M059J (cell line): ENCODE measurements at places on chromosomes 6 and 20.

DNA sequence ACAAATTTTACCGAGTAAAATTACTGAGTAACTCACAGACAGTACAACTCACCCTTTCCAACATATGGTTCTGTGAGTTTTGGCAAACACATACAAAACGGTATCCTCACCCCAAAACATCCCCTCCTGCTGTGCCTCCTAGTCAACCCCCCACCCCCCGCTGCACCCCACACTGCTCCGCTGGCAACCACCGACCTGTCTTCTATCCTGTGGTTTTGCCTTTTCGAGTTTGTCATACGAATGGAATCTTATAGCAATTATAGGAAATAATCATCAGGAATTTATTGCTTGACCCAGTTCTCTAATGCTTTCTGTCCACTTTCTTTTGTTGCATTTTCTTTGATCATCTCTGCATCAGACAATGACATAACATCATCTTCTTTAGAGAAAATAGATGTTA is 312.3 kb downstream of the KIF16B start:
- DNase-seq = peak; percentile 70

DNA sequence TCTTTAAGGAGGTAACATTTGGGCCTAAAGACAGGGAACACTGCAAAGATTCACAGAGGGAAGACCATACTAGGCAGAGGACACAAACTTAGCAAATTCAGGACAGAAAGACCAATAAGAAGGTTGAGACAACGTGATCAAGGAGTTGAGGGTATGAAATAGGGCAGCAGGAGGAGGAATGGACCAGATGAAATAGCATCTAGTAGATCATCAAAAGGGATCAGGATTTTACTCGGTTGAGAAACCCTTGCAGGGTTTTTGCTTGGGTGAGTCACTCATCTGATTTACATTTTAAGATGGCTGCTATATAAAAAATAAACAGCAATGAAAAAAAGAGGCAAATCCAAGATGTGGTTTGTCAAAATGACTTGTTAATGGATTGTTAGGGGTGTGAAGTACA is 4.7 kb downstream of the BCLAF1 start:
- peak; percentile 71 for DNase-seq

GRCh38 chr6:109455437-109456110 is at the start of gene MICAL1:
Gene MICAL1, minus strand, starts transcription at chr6:109455772. Its CDS starts 1,576 bp downstream, at chr6:109454196.
- DNase-seq = peak; percentile 69

GRCh38 chr20:11502061-11502460 is 415.6 kb upstream of the BTBD3 start:
- peak; percentile 59 for DNase-seq

- DNase-seq = no peak
These were observed 39.5 kb downstream of the TGM3 start for GRCh38 chr20:2335096-2335870.

DNA sequence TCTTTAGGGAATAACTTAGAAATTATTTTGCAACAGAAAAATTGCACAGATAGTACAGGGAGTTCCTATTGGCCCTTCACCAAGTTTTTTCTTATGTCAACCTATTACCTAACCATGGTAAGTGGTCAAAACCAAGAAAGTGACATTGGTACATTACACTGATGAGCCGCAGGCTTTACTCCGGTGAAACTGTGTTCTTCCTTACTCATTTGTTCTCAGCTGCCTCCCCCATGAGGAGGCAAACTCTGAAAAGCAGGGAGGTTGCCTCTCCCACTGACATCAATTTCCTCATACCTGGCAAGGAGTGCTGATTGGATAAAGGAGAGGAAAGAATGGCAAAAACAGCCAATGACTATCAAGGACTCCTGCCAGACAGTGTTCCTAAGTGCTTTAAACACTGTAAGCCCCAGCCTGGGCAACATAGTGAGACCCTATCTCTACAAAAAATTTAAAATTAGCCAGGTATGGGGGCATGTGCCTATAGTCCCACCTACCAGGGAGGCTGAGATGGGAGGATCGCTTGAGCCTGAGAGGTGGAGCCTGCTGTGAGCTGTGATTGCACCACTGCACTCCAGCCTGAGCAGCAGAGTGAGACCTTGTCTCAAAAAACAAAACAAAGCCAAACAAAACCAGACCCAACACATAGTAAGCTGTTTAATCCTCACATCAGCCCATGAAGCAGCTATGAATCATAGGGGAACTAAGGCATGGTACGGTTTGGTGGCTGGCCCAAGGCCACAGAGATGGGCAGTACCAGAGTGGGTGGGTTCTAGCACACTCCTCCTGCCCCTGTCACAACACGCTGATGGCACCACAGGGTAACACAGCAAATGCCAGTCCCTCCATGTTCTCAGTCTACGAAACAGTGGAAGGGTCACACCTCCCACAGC is 24.7 kb downstream of the C20orf203 start:
- DNase-seq = peak; percentile 42

- DNase-seq = peak; percentile 70
These were observed 67.1 kb upstream of the ADGRF4 start for GRCh38 chr6:47631269-47631772.

GRCh38 chr6:165616116-165616515 is 46.9 kb downstream of the PDE10A start:
- no peak for DNase-seq

GRCh38 chr20:49501917-49502316 is 19.4 kb upstream of the KCNB1 start:
- DNase-seq = peak; percentile 38

DNA sequence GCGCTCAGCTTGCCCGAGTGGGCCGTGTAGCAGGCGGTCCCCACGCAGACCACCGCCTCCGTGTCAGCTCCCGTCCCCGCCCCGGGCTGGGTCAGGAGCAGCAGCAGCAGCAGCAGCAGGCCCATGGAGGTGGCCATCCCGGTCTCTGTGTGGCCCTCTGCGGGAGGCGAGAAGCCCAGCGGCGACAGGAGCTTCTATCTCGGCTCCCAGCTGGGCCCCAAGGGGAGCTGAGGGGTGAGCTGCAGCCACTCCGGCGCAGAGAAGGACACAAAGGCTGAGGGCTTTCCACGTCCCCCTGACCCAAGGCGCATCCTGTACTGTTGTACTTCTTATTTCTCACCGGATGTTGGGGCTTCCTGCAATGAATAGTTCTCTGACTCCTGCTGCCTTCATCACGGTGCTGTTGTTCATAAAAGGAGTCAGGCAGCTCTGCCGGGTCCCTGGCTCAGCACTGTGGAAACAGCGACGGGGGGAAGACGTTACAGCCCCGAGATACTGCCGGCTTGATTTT is at the start of gene CD93:
Gene CD93 (minus strand): TSS at position 269 of the 511 bp plus-strand sequence. CDS start 132 bp downstream, at position 137.
- DNase-seq = peak; percentile 25

GRCh38 chr20:58656831-58657230 is 5.7 kb downstream of the STX16 start:
- DNase-seq = no peak

- peak; percentile 90 for DNase-seq
These were observed 142.3 kb downstream of the LY86 start for GRCh38 chr6:6730831-6731230.

- DNase-seq = peak; percentile 17
These were observed 557.0 kb downstream of the HAO1 start for GRCh38 chr20:7383216-7383615.

DNA sequence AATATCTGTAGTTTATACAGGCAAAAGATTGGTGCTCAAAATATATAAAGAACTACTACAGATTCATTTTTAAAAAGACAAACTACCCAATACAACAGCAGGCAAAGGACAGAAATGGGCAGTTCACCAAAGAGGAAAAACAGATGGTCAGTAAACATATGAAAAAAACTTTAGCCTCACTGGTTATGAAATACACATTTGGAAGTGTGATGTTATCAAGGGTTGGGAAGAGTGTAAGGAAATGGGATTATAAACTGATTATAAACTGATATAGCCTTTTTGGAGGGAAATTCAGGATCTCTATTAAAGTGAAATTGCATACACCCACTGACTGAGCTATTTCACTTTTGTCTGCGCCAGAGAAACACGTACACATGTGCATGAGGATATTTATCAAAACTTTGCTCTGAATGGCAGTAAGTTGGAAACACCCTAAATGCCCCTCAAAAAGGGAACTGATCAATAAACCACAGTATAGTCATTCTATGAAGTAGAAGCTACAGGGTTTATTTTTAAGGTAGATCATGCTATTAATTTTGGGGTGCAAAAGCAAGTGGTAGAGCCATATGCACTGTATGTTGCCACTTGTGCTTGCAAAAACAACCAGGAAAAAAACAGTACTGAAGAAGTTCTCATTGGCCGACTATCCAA is 32.2 kb upstream of the ARFGEF2 start:
- no peak for DNase-seq

GRCh38 chr20:56409956-56410355 is 2.1 kb upstream of the CASS4 start:
- DNase-seq = no peak

- peak; percentile 59 for DNase-seq
These were observed 239.1 kb upstream of the CEP162 start for GRCh38 chr6:84466511-84466910.

DNA sequence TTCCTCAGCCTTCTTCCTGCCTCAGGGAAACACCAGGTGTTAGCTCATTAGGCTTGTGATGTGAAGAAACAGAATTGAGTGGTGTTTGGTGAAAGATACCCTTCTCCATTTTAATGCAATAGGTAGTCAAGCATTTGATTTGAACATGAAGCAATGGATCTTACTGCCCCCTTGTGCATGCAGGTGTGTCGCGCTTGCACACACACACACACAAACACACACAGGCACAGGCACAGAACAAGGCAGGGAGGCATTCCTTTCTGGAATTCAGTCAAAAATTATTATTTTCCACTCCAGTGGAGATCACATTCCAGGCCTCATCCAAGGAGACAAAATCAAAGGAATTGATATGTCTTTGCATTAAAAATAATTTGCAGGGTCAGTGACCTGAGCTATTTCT is 667.0 kb upstream of the MARCKS start:
- DNase-seq = no peak

DNA sequence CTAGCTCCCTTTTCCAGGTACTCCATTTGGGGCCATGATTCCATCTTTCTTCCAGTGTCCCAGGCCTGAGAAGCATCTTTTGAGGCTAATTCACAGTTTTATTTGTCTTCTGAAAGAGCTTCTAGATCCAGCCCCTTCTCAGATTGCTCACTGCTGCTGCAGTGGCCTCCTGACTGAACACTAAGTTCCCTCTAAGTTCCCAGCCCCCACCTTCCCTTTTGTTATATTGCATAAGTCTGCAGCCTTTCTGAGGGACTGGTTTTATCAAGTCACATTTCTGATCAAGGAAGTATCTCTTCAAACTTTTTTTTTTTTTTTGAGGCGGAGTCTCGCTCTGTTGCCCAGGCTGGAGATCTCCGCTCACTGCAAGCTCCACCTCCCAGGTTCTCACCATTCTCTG is 10.7 kb downstream of the MAPRE1 start:
- DNase-seq = no peak

DNA sequence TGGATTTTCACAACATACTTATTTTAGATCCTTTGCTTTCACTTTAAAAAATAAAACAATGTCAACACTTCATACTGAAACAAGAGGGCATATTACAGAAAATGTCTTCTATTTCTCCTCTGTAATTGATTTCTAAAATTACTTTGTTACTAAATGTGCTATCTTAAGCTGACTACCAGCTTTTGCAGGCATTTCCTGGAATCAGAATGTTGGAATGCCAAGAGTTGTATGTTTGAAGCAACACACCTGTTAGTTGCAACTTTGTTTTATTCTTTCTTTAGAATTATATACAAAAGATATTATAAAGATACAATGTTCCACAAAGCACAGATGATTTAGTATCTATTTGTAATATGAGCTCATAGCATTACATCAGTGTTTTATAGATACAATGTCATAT is 62.5 kb upstream of the TMEM170B start:
- no peak for DNase-seq

GRCh38 chr6:136230219-136230853 is 19.8 kb downstream of the MTFR2 start:
- peak; percentile 23 for DNase-seq

DNA sequence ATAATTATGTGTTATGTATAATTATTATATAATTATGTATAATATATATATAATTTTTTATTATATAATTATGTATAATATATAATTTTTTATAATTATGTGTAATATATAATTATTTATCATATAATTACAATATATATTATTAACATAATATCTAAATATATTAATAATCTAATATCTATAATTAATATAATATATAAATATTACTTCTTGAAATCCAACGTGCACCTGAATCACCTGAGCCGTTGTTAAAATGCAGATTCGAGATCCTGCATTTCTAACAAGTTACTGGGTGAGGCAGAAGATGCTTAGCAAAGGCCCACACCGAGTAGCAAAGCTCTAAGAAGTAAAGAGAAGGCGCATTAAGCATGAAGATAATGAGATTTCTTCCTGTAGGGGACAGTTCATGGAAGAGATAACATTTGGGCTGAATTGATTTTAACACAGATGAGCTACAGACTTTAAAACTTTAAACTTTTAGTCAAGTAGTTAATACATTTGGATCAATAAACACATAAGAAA is 406.4 kb upstream of the PLCB4 start:
- no peak for DNase-seq

DNA sequence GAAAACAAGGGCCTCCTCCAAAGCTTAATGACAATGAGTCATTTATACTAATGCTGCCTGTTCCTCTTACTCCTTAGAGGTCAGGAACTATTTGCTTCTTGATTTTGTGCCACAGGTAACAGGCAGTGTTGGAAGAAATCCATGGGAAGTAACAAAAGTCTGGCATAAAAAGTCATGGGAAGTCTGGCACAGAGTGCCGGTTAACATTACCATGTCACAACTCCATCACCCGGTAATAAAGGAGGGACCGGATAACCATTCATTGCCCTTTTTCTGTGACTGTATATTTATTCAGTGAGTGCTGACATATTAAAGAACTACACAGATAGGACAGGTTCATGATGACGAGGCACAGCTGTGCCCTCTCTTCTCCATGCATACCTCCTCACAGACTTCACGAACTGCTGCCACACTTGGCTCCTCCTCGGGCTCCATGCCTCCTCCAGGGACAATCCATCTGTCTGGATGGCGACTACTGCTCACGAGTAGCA is 50.9 kb downstream of the NUDT3 start:
- DNase-seq = peak; percentile 93

DNA sequence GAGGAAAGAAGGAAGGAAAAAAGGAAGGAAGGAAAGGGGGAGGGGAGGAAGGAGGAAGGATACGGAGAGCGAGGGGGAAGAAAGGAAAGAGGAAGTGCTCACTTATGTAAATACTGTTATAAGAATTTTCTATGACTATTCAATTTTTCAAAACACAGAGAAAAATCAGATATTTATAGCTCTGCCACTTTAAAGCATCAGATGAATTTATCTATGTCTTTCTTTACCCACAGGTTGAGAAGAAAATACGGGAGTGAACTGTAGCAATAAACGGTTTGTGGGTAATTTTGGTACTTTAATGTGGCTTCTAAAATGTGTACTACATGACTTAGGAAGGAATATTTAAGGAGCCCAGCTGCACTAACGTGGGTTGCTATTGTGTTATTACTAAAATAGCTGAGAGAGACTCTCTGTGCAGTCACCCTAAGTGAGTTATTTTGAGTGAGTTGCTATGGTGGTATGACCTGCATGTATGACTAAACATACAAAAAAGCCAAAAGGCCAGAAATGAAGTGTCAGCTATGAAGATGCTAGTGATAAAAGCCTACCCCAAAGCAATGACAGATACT is 225.5 kb downstream of the SOD2 start:
- peak; percentile 40 for DNase-seq
